CD14-positive monocyte (primary cell): ENCODE measurements at places on chromosomes 12 and 14. TPM values are rescaled to one million over a fixed set of nuclear protein-coding genes. Genes with fewer than 3 reads are reported as not detected.

GRCh38 chr12:31249356-31249755 lies 76.6 kb downstream of the SINHCAF start:
- no peak for DNase-seq

DNA sequence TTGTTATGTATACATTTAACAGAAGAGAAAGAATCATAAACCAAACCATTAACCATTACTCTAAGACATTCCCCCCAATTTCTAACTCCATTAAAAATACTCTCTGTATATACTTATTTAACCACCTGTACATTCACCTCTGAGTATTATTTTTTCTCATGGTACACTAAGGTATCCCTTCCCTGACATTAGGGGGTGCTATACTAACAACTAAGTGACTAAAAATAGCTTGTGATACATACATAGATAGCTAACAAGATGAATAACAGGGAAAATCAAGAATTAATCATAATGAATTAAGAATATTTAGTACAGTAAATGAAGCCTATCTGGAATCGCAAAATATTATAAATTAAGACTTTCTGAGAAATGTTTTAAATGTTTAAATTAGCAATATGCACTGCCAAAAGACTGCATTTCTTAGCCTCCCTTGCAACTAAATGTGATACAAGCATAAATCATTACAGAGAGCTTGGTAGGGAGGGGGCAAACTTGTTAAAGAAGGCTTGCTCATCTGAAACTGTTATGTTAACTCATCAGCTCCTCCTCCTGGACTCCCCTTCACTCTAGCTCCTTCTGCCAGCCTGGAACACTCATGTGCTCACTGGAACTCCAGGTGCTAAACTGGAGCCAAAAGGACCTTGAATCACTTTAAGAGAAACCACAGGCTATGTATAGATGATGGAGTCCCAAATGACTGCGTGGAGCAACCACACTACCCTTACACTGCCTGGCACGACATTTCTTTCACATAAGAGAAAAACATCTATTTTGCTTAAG lies 14.9 kb downstream of the C2CD5 start:
- DNase-seq: peak; percentile 23

Gene TCL1B
- not detected for polyA plus RNA-seq

DNA sequence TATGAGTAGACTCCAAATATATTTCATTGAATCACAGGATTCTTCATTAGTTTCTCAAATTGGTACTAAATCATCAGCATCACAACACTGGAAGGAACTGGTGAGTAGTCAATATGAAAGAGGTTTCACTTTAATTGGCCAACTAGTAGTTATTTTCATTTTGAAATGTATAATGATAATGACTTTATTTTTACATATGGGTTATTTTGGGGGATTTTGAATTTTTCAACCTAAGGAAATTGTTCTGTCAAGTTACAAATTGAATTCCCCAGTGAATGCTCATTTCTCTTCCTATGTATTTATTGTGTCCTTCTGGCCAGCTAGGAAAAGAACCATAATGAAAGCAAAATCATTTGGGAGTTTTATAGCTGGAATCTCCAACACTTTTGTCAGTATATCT lies 174.2 kb upstream of the ATP2B1 start:
- no peak for DNase-seq

GRCh38 chr12:2696136-2696535 lies 98.6 kb upstream of the FKBP4 start:
- no peak for DNase-seq
